NCI-H2081 (cell line): ENCODE measurements at places on chromosomes 7 and 10.

- no peak for DNase-seq
Observed at GRCh38 chr10:77398986-77399755, 238.4 kb downstream of the KCNMA1 start.

DNA sequence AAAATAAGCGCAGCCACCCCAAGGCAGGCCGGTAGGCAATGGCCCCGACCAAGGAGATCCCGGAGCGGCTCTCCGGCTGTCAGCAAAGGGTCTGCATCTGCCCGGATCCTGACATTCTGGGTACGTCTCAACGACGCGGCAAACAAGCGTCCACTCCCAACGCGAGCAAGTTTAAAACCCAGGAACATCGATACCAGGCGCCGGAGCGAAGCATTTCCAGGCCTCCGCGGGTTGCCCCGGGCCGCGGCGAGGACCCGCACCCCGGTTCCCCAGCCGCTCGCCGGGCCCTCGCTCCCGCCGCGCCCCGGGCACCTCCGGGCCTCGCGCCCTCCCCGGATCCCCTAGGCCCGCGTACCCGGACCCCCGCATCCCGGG, 453 bp downstream of the URGCP start:
- peak; percentile 21 for DNase-seq

- no peak for DNase-seq
Observed at GRCh38 chr10:128416231-128416630, 290.0 kb upstream of the MKI67 start.

DNA sequence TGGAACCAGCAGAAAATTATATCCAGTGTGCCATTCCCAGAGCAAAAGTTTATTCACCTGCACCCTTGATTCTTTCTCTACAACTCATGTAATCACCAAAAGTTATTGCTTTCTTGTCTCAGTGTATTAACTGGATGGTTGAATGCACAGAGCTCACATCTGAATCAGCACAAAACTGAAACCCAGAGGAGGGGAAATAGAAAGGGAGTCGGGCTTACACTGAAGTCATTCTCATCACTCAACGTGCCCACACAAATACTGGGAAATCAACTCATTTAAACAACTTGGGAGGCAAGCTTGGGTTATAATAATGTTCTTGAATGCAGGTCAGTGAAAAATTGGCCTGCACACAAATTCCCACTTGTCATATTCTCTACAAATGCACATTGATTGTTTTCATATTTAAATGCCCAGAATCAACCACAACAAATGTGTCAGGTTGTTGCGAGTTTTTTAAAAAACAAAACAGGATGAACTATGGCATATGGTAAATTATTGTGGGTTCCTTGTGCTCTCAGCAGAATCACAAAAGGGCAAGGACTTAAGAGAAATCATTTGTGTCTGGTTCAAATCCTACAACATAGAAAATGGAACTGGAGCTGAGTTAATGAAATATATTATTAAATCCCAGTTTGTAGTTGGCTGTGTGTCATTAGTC, 125.9 kb upstream of the NOBOX start:
- no peak for DNase-seq

DNA sequence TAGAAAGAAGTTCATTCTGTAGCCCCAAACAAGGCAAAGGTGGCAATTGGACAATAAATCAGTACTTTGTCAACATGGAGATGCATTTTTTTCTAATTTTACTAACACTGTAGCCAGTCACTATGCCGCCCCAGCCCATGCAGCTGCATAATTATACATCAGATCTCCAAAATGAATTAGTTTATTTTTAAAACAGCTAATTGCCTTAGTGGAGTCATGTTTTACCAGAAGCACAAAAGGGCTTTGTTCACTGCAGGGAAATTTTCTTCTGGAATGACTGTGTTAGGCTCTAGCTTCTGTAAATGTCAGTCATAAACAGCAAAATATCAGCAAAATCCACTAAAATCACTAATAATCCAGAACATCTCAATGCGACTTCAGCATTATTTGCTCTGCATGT, 20.1 kb upstream of the HDAC9 start:
- peak; percentile 49 for DNase-seq

DNA sequence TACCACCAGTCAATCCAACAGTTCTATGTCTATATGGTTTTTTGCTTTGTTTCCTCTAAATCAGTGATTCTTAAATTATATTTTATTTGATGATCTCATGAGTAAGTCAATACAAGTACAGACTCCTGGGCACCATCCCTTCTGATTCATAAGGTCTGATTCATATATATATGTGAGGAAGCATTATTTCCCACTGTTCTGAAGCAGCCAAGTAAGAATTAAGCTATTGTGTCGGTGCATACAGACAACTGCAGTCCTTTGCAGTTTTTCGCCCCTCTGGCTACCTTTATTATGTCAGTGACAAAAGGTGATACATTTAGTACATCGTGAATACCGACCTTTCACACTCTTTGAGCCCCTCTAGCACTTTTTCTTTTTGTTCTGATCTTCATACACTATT, 1079.6 kb upstream of the C7orf33 start:
- DNase-seq: no peak

DNA sequence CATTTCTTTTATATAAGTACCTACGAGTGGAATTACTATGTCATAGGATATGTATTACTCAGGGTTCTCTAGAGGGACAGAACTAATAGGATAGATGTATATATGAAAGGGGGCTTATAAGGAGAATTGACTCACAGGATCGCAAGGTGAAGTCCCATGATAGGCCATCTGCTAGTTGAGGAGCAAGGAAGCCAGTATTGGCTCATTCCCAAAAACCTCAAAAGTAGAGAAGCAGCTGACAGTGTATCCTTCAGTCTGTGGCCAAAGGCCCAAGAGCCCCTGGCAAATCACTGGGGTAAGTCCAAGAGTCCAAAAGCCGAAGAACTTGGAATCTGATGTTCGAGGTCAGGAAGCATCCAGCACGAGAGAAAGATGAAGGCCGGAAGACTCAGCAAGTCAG, 59.8 kb downstream of the GALNT17 start:
- DNase-seq: no peak
